Fibroblast of mammary gland (primary cell): ENCODE measurements at places on chromosomes 13 and 19.
A peak's percentile ranks its signal among the peaks of the same experiment; 100 is the strongest.

DNA sequence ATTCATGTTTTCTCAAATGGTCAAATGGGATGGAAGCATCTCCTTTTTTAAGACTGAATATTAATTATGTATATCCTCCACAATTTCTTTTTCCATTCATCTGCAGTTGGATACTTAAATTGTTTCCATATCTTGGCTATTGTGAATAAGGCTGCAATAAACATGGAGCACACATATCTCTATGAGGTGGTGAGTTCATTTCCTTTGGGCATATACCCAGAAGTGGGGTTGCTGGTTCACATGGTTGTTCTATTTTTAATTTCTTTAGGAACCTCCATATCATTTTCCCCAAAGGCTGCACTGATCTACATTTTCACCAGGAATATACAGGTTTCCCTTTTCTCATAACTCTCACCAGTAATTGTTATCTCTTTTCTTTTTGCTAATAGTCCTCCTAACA lies 566.3 kb downstream of the KCTD12 start:
- DNase-seq: no peak

GRCh38 chr19:45218426-45218825 lies 26.8 kb downstream of the EXOC3L2 start:
- DNase-seq: no peak

DNA sequence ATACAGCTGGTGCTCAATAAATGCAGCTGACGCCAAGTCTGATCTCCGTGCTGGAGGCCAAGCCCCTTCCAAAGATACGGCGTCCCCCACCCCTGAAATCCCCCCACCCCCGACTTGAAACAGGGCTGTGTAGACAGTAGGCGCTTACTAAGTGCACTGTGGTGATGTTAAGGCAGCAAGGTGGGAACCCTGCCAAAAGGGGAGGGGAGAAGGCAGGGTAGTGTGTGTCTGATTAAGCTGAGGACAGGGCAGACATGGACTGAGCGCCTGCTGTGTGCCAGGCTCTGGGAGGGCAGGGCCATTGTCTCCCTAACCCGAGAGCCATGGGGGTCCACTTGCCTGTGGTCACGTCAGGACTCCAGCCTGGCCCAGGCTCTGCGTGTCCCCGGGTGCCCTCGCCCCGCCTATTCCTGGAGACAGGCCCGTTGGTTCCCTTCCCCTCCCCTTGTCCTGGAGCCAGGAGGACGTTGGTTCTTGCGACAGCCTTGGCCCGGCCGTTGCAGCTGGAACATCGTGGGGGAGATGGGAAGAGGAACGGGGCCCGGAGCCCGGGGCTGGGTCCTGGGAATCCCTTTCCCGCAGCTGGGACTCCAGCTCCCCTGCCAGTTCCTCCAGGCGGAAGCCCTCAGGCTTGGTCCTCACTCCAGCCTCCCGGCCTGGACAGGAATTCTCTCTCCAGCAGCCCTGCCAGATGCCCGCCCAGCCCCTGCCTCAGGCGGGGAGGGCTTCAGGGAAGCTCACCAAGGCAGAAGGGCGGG lies 1.7 kb upstream of the ELANE start:
- peak; percentile 94 for DNase-seq

DNA sequence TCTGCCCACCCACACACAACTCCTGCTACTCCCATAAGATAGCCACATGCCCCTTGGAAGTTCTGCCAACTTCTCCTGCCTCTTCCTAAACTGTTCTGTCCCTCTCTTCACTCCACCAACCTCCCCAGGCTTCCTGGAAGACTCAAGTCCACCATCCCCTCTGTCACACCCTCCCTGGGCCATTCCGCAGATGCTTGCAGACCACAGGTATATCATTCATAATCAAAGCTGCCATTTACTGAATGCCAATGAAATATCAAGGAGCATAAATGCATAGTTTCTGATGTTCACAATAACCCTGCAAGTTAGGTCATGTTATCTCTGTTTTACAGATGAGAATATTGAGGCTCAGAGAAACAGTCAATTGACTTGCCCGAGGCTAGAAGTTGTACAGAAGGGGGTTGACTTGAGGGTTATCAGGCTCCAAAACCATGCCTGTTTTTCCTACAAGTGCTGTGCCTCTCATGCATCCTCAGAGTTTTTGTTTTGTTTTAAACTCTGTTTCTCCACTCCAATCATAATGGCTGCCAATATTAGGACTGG lies 135.6 kb downstream of the SLC7A1 start:
- no peak for DNase-seq

DNA sequence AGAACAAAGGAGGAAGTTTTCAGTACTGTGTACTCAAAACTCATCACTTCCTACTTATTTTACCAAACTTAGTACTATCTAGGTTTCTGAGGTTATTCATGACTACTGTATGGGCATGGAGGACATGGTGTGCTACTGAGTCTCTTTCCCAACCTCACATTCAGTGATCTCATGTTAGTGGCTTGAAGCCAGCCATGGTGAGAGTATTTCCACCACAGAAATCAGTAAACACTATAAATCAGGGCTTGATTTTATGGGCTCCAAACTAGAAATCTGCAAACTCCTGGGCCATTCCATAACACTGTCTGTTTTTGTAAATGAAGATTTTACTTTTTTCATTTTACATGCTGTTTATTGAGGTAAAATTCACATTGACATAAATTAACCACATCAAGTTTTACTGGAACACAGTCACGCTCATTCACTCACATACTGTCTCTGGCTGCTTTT lies 19.7 kb downstream of the MED26 start:
- peak; percentile 96 for DNase-seq

GRCh38 chr13:93108111-93108601 lies 118.5 kb upstream of the GPC6 start:
- no peak for DNase-seq

- no peak for DNase-seq
Observed at GRCh38 chr19:52094526-52095130, 937 bp downstream of the ZNF841 start.

DNA sequence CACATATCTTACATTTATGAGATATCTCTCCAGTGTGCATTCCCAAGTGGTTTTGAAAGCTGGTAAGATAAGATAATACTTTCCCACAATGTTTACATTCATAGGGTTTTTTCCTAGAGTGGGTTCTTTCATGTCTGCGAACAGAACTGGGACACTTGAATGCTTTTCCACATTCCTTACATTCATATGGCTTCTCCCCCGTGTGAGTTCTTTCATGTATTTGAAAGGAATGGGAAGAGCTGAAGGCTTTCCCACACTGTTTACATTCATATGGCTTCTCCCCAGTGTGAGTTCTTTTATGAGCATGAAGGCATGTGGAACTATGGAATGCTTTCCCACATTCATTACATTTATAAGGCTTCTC lies 19.7 kb downstream of the ZNF433 start:
- DNase-seq: no peak

GRCh38 chr13:93794197-93794885 lies 567.7 kb downstream of the GPC6 start:
- peak; percentile 16 for DNase-seq

DNA sequence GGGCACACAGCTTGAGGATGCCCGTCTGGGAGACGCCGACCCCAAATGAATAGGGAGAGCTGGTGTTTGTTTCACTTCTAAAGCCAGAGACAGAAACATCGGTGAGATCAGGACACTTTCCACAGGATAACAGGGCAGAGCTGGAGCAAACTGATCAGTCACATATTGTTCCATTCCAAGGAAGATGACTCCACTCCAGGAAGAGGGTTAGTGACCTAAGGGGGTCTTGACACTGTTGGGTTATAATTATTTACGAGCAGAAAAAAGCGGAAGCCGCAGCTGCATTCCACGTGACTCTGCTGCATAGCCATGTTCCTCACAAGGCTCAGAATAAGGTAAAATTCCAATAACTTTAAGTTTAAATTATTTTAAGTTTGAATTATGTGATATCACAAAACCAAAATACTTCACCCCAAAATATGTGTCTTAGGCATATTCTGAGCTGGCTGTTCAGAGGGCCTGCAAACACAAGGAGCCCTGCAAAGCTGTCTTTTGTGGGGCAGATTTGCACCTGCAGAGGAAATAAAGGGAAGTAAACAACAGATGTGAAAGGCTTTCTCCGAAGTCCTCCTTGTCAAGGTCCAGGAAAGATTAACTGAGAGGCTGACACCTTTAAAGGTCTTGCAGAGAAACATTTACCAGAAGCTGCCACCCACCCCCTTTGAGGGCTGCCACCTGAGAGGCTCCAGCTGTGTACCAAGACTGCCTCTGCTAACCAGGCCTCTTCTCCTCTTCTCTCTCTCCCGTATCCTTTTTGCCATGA lies 819.2 kb downstream of the UQCRFS1 start:
- DNase-seq: peak; percentile 6

- no peak for DNase-seq
Observed at GRCh38 chr19:17753976-17754375, 2.7 kb downstream of the FCHO1 start.

GRCh38 chr13:83008212-83008929 lies 873.9 kb downstream of the SLITRK1 start:
- DNase-seq: peak; percentile 28

DNA sequence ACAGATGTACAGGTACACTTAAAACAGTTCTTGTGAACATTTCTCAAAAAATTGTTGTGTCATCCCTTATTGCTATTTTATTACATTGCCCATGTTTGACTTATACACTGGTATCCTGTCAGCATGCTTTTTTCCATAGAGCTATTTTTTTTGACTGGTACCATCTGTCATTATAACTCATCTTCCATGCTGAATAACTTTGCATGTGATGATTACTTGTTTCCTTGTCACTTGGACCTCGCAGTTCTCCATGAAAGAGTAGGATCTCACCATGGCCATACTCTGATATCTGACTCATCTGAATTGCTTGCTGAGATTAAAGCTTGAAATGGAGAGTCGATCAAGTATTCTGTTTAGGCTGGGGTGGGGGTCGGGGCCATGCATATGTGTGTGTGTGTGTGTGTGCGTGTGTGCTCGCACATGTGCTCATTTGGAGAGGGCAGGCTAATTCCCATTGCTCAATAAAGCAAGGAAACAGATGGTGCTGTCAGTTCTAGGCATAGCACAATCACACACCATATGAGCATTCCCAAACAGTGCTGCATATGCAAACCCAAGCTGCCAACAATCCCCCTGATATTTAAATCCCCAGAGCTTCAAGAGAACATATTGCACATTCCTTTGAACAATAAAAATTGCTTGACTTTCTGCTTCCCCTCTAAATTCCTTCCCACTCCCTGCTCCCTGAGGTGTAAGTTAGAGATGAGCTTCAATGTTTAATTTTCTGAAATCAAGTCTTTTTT lies 62.9 kb downstream of the NHLRC3 start:
- DNase-seq: no peak

- peak; percentile 90 for DNase-seq
Observed at GRCh38 chr19:11378319-11379189, 4.1 kb downstream of the SWSAP1 start.

DNA sequence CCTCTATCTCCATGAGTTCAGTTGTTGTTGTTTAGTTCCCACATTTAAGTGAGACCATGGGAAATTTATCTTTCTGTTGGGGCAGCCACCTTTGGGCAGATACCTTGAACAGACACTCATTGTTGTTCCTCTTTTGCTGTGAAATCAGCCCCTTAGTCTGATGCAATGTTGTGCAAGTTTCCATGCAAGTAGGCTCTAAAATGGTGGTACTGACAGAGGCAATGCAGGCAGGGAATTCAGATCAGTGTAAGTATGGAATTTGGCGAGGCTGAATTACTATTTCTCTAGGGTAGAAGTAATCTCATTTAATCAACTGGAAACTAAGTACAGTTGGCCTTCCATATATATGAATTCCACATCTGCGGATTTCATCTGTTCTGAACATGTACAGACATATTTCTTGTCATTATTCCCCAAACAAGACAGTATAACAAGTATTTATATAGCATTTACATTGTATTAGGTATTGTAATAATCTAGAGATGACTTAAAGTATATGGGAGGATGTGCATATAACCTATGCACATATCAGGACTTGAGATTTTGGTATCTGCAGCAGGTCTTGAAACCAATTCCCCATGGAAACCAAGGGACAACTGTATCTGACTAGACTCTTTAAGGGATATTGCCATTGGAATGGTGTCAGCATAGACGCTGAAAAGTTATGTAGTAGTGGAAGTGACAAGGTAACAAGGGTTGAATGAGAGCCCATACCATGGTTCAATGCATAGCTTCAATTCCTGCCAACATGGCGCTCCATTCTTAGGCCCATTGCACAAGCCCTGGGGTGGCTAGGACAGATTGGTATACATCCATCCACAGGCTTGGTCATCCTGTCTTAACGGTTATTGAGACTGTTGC lies 281.5 kb upstream of the HTR2A start:
- DNase-seq: no peak

DNA sequence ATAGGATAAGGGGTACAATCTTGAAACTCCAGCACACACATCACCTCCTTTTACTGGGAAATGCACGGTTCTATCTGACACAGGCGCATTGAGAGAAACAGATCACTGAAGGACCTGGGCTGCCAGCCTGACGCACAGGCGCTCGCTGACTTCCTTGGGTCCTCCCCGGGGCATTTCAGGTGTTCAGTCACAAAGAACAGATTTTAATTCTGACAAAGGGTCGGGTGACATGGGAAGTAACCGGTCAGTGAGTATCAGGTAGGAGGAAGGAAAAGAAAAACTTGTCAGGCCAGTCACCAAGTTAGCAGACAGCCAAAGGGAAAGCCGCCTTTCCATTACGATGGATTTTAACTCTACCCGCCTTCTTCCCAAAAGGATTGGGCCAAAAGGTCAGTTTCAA lies 39.6 kb downstream of the INSR start:
- DNase-seq: no peak

- DNase-seq: no peak
Observed at GRCh38 chr19:2624537-2625091, 77.9 kb downstream of the GNG7 start.

- no peak for DNase-seq
Observed at GRCh38 chr19:53621885-53622740, 9.7 kb upstream of the DPRX start.

- DNase-seq: no peak
Observed at GRCh38 chr13:32254416-32254815, 60.7 kb downstream of the ZAR1L start.

DNA sequence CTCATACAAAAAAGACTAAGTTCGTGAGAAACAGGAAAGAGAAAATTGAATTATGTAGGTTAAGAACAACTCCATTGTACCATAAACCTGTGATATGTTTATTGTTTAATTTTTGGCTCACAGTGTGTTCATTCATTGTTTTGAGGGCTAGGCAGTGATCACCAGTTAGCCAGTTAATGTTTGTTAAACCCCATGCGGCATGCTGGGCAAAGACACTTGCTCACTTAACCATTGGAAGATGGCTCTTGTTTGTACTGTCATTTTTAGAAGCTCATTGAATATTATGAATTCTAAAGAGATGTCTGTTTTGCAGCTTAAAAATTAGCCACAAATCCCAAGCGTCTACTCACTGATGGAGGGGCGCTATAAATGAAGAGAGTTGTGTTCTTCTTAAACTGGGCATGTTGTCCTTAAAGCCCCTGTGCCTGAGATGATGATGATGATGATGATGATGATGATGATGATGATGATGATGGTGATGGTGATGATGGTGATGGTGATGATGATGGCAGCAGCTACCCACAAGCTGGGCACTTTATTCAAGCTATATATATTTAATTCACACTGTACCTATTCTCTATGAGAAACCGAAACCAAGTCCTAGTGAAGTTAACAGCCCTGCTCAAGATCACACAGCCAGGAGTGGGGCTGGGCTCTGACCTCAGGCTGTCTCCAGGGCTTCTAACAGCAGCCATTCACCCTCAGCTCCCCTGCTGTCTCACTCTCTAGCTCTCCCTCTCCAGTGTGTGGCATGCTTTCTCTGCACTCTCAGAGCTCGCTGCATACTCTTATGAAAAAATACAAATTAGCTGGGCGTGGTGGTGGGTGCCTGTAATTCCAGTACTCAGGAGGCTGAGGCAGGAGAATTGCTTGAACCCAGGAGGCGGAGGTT lies 169.1 kb downstream of the SHISA2 start:
- DNase-seq: no peak

GRCh38 chr19:41930926-41931592 lies 2.8 kb upstream of the ERFL start:
- no peak for DNase-seq

- DNase-seq: no peak
Observed at GRCh38 chr13:113351514-113352026, 12.4 kb downstream of the GRTP1 start.
